ENCODE measurements at places on chromosomes 7 and 10. TPM values are rescaled to one million over a fixed set of nuclear protein-coding genes. Genes with fewer than 3 reads are reported as not detected.

BRAT1 gene
- total RNA-seq, result 24.3 TPM

OR2A42 gene
- not detected for total RNA-seq

GBX1 gene
- not detected for total RNA-seq

ARPC1B gene
- 132 TPM for total RNA-seq

ADARB2 gene
- 5.9 TPM for total RNA-seq

FGL2 gene
- 68.5 TPM for total RNA-seq

DNA sequence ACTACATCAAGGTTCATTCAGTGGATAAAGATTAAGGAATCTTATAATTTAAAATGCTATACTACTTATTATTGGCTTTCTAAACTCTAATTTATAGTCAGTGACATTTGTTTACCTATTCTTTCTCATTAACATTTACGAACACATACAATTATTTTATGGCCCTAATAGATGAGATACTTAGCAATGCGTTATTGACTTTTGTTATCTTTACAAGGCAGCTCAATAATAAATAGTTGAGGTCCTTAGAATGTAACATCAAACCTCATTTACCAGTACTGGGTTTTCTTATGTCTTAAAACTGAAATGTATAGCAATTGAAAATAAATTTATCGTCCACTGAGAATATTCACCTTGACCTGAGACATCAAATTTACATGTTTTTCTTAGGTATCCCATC is 89.0 kb downstream of the THSD7A start:
- DNase-seq, result no peak

- DNase-seq, result no peak
These were observed 104.4 kb upstream of the FGFR2 start for GRCh38 chr10:121702351-121703320.

- DNase-seq, result no peak
These were observed 192.7 kb upstream of the SVIL start for GRCh38 chr10:29827512-29827911.

- no peak for DNase-seq
These were observed 341.8 kb upstream of the SEMA3A start for GRCh38 chr7:84536271-84536870.

- no peak for DNase-seq
These were observed 153.7 kb downstream of the PLXNA4 start for GRCh38 chr7:132422502-132423111.

Measured in sigmoid colon (tissue), 7 donors.